Muscle of back (tissue), 13 donors: ENCODE measurements at places on chromosomes 11 and 22. TPM values are rescaled to one million over a fixed set of nuclear protein-coding genes. Genes with fewer than 3 reads are reported as not detected.

The IFITM10 gene
- polyA plus RNA-seq = 0.28 TPM

The OR2AG2 gene
- polyA plus RNA-seq = 0.09 TPM

The VWA5A gene
- 100 TPM for polyA plus RNA-seq

The OR8D4 gene
- polyA plus RNA-seq = 0.05 TPM

The NUDT8 gene
- polyA plus RNA-seq = 3.0 TPM

The VSIG10L2 gene
- polyA plus RNA-seq = not detected

The FAM180B gene
- 1.2 TPM for polyA plus RNA-seq

The AMOTL1 gene
- polyA plus RNA-seq = 55.0 TPM

DNA sequence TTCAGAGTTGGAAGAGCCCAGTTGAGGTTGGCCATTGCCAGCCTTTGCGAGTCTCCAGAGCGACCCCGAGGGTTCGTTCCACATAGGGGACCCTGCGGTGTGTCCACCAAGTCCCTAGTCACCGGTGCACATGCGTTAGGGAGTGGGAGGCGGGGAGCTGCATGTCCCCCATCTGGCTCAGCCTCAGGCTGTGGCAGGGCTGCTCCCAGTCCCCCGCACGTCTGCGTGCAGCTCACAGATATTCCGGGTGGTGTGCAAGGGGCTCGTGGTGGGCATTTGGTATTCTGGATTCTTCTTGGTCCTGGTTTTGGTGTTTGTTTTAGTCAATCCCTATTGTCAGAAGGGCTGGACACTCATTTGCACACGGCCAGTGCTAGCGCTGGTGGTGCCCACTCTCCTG is 48.8 kb downstream of the MUC6 start:
- DNase-seq = no peak

GRCh38 chr11:2842876-2843275 is 42.7 kb downstream of the CDKN1C start:
- DNase-seq = no peak

DNA sequence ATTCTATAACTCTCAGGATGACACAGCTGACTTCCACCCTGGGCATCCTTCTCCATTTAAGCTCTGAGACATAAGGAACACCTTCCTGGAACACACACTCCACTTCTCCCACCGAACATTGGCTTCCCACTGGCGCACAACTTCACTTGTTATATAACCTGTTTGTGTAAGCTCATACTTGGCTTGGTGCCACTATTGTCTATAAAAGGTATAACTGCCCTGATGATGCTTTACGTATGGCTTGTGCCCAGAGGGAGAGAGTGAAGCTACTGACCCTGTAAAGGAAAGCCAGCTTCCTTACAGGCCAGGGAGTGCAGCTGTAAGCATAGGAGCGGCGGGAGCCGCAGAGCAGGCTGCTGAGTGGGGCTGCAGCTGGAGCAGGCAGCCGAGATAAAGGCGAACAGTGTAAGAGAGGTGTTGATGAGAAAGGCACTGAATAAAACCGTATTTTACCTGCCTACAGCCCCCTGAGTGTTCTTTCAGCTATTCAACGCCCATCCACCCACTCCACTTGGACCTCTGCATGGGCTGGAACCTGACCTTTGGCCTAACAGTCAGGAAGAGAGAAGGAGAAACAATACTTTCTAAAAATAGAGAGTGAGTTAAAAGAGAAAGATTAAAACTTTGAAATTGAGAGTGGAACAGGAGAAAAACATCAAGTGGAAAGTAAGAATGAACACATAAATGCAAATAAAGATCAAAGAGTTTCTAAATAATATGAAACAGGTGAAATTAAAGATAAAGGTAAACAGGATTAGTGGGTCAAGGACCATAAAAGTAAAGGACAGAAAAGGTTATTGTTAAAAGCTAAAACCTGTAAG is 252.1 kb upstream of the ARHGAP42 start:
- no peak for DNase-seq

DNA sequence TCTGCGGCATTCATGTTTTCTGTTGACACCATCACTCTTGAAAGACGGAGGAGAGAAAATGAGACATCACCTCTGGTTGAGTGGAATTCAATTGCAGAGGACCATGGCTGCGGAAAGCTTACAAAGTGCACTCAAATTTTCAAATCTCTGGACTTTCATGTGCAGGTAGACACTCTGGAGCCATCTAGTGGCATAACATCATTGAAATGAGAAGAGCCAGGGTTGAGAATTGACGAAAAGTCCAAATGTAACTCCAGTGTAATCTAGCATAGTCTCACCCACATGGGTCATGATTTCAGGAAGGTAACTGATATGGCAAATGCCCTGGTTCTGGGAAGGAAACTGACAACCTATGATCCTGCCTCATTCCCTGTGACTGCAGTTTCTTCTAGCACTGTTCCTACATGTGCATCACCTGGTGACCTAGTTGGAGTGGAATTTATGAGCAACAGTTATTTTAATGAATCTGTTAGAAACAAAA is 687.8 kb downstream of the KCNA4 start:
- DNase-seq = peak; percentile 41

DNA sequence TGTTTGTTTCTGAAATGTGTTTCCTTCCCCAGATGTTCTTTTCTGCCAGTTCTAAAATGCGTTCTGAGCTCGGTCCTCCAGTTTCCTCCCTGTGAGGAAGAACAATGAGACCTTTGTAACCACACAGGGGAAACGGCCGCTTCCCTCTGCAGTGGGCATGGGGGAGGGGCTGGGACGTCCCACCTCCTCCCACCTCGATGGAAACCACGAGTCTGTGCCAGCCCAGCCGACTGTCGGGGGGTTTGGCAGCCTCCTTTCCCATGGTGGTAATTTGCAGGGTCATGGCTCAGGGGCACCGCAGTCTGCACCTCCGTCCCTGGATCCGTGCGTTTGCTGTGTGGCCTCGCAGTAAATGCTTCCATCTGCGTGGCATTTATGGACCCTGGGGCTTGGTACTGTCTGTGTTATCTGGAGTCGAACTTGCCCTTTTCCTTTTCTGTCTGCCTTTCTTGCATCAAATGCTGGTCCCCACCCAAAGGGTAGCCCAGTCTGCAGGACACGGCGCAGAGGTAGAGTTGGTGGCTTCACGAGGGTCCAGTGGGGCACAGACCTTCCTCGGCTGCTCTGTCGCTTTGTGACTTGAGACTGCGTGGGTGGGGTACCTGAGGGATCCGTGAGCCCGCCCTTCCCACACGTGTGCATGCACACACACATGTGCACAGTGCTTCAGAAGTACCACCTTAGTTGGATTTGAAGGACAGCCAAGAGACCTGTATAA is 16.1 kb downstream of the LRP5 start:
- DNase-seq = no peak

- DNase-seq = no peak
Measured at GRCh38 chr22:24727218-24727851, 47.2 kb downstream of the PIWIL3 start.

DNA sequence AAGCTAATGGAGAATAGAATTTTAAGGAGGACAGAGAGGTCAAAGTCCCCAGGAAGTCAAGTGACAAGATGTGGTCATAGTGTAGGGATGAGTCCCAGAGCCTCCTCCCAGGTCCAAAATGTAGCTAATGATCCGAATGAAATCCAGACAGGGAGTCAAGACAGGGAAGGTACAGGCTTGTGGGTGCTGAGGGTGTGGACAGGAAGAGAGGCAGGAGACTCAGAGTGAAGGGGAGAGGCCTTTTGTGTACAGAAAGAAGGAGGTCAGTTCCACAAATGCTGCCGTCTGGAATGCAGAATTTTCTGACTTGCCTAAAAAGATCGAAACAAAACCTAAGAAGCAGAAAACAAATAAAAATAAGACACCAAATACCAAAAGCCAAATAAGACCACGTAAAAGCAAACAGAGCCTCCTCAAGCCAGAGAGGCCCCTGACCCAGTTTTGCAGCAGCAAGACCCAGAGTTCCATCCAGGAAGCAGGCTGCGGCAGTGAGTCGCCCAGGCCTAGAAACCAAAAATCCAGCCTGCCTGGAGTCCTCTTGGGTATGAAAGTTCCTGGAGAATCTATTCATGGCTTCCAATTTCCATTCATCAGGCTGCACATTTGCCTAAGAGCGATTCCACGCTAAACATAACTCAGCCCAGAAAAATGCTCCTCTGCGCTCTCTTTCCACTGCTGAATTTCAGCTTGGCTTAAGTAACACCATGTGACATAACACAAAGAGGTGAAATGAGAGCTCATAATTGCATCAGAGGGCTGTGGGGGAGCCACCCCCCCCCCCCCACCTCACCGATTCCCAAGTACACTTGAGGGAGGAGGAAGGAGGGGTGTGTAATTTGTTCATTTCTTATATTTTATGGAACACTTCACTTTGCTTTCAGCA is 71.2 kb downstream of the KIRREL3 start:
- DNase-seq = peak; percentile 80

GRCh38 chr11:83766932-83767331 is 480.8 kb upstream of the CCDC90B start:
- no peak for DNase-seq

GRCh38 chr11:71252269-71252769 is at the start of gene SHANK2:
Gene SHANK2 (minus strand): TSS chr11:71252577. CDS start chr11:71147326, 105,251 bp downstream.
- no peak for DNase-seq

DNA sequence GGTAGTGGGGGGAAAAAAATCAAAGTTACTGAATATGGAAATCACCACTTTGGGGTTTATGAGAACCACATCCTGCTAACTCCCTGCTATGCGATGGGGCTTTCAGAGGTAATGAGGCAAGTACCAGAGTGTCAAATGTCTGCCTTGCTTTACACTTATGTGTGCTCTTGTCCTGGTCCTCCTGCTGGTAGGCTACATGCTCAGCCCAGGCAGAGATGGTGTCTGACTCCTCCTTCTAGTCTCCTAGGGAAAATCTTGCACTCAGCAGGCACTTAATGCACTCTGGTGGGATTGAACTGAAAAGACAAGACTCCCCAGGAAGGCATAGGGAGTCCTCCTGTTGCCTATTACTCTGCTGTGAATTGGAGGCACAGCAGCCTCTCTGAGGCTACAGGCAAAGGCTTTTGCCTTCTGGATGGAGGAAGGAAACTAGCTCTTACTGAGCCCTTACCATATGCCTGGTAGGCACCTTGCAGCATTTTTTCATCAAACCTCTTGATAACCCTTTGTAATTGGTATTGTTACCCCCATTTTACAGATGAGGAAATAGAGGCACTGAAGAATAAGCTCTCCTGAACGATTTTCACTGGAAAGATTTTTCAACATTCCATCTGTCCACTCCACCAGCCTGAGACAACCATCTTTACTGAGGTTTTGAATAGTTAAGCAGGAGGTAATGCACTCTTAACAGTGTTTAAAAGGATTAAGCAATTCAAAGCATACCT is 132.1 kb upstream of the PAX6 start:
- DNase-seq = no peak

GRCh38 chr22:25814685-25815084 is 72.7 kb downstream of the MYO18B start:
- no peak for DNase-seq

- DNase-seq = no peak
Measured at GRCh38 chr22:48106215-48106614, 1343.8 kb downstream of the TBC1D22A start.

GRCh38 chr11:107864591-107864990 is 6.0 kb upstream of the SLC35F2 start:
- DNase-seq = no peak

DNA sequence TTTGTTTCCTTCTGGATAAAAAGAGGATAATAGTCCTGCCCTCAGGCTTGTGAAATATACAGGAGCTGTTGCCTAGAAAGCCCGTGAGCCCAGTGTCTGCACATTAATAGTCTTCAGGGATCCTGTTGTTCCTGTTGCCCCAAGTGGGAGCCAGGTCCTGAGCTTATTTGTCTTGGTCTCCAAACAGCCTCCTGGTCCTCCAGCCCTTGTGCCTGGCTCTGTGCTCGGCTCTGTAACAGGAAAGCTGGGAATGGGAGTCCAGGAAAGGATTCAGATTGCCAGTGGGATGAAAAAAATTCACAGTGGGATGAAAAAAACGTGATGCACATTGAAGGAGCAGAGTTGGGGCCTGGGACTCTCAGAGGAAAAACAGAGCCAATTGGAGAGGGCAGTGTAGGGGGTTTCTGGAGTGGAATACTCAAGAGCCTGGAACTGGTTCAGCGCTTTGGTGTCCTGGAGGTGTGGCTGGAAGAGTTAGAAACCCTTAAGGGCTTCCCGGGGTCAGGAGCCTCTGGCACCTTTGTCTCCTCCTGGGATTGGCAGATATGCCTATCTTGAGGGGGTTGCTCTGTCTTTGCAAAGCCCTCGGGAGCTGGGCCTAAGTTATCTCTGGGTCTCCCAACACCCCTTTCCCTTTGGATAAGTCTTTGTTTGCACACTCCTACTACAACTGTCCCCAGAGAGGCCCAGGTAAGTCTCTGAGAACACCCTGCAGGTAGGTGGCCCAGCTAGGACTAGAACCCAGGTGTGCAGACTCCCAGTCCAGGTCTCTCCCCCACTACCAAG is 2.3 kb upstream of the INPPL1 start:
- no peak for DNase-seq

DNA sequence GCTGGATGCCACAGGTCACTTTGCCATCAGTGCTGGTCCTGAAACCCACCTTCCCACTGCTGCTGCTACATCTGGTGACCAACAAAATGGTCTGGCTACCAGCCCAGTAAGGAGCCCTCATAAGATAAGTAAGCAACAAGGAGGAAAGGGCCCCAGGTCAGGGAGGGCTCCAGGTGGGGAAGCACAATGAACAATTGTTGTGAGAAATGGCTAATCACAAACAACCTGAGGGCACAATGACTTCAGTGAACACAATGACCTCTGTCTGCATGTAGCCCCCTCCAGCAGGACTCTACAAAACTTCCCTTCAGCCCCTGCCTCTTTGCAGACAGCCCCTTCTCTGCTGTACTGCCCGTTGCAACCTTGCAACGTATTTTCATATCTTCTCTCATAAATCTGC is 19.4 kb upstream of the FBLN1 start:
- no peak for DNase-seq

DNA sequence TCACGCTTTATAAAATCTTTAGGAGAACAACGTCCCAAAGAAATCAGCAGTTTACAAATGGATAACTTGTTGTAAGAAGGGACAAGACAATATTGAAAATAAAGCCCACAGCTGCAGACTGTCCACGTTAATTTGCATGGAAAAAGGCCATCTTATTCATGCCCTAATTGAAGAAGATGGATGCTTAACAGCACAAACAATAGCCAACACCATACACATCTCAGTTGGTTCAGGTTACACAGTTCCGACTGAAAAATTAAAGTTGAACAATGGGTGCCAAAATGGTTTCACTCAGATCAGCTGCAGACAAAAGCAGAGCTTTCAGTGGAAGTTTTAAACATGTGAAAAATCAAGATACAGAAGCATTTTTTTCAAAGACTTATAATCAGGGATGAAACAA is 314.2 kb downstream of the RAB38 start:
- DNase-seq = no peak

DNA sequence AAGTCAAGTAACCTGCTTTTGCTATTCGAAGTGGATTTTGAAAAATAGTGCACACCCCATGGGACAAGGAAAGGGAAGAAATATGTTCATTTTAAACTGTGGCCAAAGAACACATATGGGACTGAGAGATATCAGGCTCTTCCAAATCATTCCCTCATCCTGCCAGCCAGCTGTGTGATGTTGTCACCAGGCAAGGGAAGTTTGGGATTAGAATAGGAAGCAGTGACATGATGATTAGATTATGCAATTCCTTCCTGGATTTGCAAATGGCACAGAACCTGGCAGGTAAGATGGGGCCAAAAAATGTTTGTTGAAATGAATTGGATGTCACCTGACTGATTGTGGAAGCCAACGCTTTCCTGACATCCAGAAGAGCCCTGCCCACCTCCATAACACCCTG is 4.9 kb upstream of the SCN3B start:
- DNase-seq = peak; percentile 9

GRCh38 chr11:78922859-78923625 is 348.4 kb upstream of the NARS2 start:
- DNase-seq = no peak

- DNase-seq = no peak
Measured at GRCh38 chr22:36541831-36542411, 13.0 kb upstream of the EIF3D start.
